ENCODE measurements at places on chromosomes 6 and 20.

- no peak for DNase-seq
Measured at GRCh38 chr6:36280467-36280866, 10.6 kb downstream of the PNPLA1 start.

GRCh38 chr20:37911838-37912281 is 8.9 kb downstream of the VSTM2L start:
- no peak for DNase-seq

- DNase-seq: no peak
Measured at GRCh38 chr6:2387445-2387844, 142.0 kb upstream of the GMDS start.

- no peak for DNase-seq
Measured at GRCh38 chr6:161639772-161640171, 365.9 kb upstream of the AGPAT4 start.

DNA sequence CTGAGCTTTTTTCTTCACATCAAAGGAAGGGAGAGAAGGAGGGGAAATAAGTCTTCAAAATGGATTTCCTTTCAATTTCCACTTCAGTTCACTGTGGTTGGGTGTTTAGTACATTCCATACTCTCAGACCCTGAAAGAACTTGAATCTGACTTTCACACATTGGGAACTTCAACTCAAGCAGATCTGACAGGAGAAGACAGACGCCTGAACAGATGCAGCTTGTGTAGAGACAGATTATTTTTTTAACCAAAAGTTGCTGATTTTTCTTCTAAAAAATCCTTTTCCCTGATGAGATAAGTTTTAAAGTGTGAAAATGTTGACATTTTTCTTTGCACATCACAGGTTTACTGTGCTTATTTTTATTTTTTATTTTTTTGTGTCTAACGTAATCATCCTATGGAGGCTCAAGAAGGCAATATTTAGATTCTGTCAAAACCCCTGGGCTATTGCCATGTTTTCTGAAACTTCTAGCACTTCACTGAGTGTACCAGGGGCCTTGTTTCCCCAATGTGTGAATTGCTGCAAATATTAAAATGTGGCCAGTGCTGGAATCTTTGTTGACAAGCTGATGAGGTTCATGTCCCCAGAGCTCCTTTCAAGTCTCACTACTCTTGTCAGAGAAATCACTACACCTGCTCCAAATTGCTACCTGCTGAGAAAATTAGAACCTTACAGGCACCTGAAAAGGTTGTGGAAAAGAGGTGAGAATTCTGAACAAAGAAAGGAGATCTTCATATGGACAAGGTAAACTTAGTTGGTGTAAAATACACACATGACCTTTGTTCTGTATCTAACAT is 214.8 kb upstream of the BTBD3 start:
- no peak for DNase-seq

Measured in stimulated activated naive CD4-positive, alpha-beta T cell treated with Interleukin-2 at 50 U/mL for 16 hours (primary cell).